ENCODE measurements at places on chromosomes 6 and 20.

DNA sequence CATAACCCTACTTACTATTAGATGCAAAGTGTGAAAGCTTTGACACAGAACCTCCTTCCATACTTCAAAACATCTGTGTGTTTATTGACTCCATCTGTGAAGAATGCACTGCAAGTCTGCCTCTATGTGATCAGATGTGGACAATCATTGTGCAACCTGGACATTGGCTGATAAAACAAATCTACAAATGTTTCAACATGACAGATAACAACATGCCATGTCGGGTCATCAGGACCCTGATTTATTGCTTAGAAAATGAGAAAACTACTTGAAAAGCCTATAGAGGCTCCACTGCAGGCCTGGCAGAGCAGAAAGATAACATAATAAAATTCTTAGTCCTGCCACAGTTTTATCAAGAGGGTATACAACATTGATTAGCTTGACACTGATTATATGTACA lies 1286.4 kb downstream of the GRIK2 start:
- DNase-seq, result no peak
- H3K4me1 ChIP-seq, result no peaks in the 10 kb centered on the region
- no peak overlapping the region for H3K4me3 ChIP-seq
- H3K27ac ChIP-seq, result no peak overlapping the region
- no peaks in the 10 kb centered on the region for H3K36me3 ChIP-seq

DNA sequence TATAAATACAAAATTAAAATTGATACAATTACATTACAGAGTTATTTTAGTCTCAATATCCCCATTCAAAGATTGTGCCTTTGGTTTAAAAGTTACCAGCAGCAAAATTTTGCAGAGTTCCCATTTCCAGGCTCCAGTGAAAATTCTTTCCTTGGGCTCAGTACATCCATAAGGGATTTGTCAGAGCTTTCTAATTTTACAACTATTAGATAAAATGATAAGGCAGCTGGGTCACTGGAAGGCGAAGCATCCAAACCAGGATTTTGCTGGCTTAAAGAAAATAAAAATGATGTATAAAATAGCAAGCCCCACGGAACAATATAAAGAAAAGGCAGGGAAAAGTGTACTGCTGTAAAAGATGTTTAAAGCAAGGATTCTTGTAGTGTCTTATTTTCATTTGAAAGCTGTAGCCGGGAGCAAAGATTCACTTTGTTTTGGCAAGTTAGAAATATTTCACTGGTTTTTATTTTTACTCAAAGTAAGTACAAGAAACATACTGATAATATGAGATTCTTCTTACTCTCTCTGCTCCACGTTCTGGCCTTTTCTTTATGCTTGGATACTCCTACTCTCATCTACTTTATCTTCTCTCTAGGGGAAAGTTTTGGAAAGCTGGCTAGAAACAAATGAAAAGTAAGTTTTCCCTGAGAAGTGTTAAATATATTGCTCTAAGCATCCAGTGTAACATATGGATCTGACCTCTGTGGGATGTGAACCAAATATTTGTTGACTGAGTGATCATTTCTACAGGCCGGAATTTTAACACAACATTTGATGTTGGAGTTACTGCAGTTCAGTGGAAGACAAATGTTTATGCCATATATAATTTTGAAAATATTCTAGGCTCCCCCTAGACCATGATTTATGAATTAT lies 488.4 kb downstream of the PHF3 start:
- DNase-seq, result no peak
- H3K27me3 ChIP-seq, result no peaks in the 10 kb centered on the region
- H3K4me1 ChIP-seq, result no peaks in the 10 kb centered on the region
- no peak overlapping the region for H3K27ac ChIP-seq
- H3K36me3 ChIP-seq, result no peaks in the 10 kb centered on the region

- no peak overlapping the region for H3K27ac ChIP-seq
- no peak overlapping the region for H3K4me3 ChIP-seq
- H3K4me1 ChIP-seq, result peaks cover 9% of the 10 kb centered on the region
- no peaks in the 10 kb centered on the region for H3K36me3 ChIP-seq
- H3K27me3 ChIP-seq, result no peaks in the 10 kb centered on the region
- DNase-seq, result no peak
Measured at GRCh38 chr6:25343984-25344383, 64.8 kb downstream of the CARMIL1 start.

DNA sequence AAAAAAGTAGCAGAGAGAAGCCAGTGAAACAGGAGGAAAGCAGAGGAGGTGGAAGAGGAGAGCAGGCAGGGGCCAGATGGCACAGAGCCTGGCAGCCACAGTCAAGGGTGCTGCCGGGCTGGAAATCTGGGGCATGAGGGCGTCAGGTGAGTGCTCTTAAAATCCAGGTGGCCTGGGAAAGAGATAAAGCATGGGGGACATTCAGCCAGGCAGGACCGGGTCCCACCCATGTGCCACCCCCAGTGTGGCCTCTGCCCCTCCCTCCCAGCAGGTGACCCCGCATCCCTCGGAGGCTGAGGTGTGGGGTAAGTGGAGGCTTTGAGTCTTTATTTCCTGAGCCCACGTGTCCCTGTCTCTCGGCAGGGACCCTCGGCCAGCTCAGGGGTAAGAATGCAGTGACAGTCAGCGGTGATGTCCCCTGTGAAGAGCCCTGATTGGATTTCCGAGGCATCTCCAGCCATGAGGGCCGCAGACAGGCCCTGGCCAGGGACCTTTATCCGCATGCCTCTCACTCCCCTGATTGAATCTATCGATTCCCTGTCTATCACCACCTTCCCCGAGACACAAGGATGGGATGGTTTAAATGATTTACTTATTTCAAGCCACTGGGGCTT lies 33.8 kb upstream of the SULF2 start:
- H3K27ac ChIP-seq, result no peak overlapping the region
- no peak overlapping the region for H3K4me3 ChIP-seq
- no peak for DNase-seq
- peaks cover 8% of the 10 kb centered on the region for H3K27me3 ChIP-seq

GRCh38 chr6:49833386-49833785 lies 32.9 kb downstream of the CRISP1 start:
- no peak for DNase-seq
- no peak overlapping the region for H3K4me3 ChIP-seq

DNA sequence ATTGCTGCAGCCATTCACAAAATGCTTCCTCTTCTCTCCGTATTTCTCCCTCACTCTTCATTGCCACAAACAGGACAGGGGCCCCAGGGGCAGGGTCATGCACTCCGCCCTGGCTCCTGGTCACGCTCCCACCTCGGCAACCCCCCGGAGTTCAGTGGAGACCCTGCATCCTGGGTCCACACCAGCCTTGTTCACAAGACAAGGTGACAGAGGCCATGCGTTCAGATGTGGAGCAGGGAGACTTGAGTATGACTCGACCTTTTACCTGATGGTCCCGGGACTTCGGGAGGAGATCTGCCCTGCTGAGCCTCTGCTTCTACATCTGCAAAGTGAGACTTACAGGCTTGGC lies 49.4 kb downstream of the ANKRD60 start:
- peaks cover 26% of the 10 kb centered on the region for H3K27me3 ChIP-seq
- no peak for DNase-seq
- no peak overlapping the region for H3K27ac ChIP-seq
- no peaks in the 10 kb centered on the region for H3K36me3 ChIP-seq

- no peaks in the 10 kb centered on the region for H3K27me3 ChIP-seq
- H3K27ac ChIP-seq, result no peak overlapping the region
- H3K4me3 ChIP-seq, result no peak overlapping the region
- DNase-seq, result no peak
- H3K36me3 ChIP-seq, result peaks cover 8% of the 10 kb centered on the region
Measured at GRCh38 chr6:96886519-96886918, 11.2 kb downstream of the NDUFAF4 start.

GRCh38 chr6:751765-752164 lies 58.8 kb upstream of the EXOC2 start:
- DNase-seq, result no peak
- H3K4me1 ChIP-seq, result no peaks in the 10 kb centered on the region
- no peak overlapping the region for H3K27ac ChIP-seq

DNA sequence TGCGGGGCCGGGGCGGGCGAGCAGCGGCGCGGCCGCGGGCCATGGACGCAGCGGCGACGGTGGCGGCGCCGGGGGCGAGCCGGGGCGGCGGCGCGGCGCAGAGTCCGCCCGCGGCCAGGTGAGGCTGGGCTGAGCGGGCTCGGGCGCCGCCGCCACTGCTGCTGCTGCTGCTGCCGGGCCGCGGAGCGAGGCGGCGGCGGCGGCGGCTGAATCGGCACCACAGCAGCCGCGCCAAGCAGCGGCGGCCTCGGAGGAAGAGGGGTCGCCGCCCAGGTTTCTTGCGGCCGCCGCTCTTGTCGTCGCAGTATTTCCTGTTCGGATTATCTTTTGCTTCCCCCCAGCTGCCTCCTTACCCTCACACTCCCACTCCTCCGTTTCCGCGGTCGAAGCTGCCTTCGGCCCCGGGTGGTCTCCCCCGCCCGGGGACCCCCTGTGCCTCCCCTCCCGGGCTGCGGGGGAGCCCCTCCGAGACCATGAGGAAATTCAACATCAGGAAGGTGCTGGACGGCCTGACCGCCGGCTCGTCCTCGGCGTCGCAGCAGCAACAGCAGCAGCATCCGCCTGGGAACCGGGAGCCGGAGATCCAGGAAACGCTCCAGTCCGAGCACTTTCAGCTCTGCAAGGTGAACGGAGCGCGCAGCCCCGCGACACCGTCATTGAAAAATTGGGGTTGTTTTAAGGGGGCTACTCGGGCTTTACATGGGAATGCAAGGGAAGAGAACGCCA lies at the start of gene STXBP5:
TSS of gene STXBP5 (plus strand) at position 358 of the 726 bp plus-strand sequence. CDS start at position 474, 116 bp downstream.
- DNase-seq, result peak; percentile 44
- H3K27ac ChIP-seq, result peak within 1 kb of the TSS; percentile 98
- no peaks in the 10 kb centered on the region for H3K27me3 ChIP-seq
- H3K4me3 ChIP-seq, result peak within 1 kb of the TSS; percentile 95
- H3K4me1 ChIP-seq, result peaks cover 32% of the 10 kb centered on the region

GRCh38 chr6:159854959-159855358 lies 35.8 kb upstream of the MAS1 start:
- no peak overlapping the region for H3K27ac ChIP-seq
- H3K36me3 ChIP-seq, result no peaks in the 10 kb centered on the region
- no peaks in the 10 kb centered on the region for H3K27me3 ChIP-seq
- no peak overlapping the region for H3K4me3 ChIP-seq

DNA sequence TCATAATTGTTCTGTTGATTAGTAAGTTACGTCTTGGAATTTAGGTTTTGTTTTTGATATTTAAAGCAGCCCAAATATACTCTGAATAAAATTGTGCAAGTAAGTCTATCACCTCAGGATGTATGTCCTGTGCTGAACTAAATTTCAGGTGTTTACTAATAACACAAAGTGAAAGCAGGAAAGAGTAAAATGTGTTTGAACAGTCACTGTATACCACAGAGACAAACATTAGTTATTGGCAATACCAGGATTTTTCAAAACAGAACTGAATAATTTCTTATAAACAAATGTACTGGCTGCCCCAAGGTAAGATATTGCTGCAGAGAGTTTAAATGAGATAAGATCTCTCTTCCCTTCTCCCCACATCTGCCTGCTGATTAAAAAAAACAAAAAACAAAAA lies 404.7 kb upstream of the RUNX2 start:
- no peaks in the 10 kb centered on the region for H3K27me3 ChIP-seq
- DNase-seq, result no peak
- H3K36me3 ChIP-seq, result peaks cover 7% of the 10 kb centered on the region
- no peak overlapping the region for H3K4me3 ChIP-seq

DNA sequence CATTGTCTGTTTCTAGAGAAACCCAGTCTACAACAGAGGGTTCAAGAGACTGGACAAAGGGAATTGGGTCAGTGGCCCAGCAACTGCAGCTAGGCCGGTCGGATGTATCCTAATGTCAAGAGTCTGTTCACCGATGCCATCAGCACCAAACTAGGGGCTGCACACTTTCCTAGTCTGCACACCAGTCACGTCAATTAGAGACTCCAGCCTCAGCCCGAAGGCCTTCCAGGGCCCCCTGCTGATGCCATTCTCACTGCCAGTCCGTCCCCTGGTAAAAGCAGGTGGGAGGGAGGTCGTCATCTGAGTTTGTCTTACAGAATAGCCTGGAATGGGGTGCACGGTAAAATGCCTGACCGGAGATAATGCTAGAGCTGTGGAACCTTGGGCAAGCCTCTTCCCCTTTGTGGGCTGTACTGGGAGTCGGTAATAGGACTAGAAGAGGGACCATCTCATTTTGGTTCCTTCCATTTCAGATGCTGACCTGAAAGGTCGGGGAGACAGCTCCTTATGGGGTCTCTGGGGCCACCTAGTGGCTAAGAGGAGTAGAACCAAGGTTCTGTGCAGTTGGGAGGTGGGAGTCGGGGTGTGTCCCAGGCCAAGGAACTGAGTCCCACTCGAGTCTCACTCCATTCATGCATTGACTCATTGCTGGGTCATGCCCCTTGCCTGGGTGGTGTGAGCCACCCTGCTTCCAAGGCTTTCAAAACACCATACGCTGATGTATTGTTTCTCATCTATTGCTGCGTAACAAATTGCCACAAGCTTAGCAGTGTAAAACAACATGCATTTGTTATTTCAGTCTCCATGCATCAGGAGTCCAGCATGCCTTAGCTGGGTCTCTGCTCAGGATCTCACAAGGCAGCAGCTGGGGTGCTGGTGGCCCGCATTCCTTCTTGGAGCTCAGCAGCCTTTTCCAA lies 5.1 kb downstream of the SOX12 start:
- no peaks in the 10 kb centered on the region for H3K27me3 ChIP-seq
- H3K4me1 ChIP-seq, result peaks cover 17% of the 10 kb centered on the region
- no peak overlapping the region for H3K27ac ChIP-seq
- peaks cover 7% of the 10 kb centered on the region for H3K36me3 ChIP-seq
- DNase-seq, result peak; percentile 76
- H3K4me3 ChIP-seq, result no peak overlapping the region

- no peak overlapping the region for H3K27ac ChIP-seq
- H3K4me1 ChIP-seq, result no peaks in the 10 kb centered on the region
- H3K4me3 ChIP-seq, result no peak overlapping the region
- no peaks in the 10 kb centered on the region for H3K36me3 ChIP-seq
- no peak for DNase-seq
Measured at GRCh38 chr6:17165383-17165782, 63.5 kb downstream of the STMND1 start.

DNA sequence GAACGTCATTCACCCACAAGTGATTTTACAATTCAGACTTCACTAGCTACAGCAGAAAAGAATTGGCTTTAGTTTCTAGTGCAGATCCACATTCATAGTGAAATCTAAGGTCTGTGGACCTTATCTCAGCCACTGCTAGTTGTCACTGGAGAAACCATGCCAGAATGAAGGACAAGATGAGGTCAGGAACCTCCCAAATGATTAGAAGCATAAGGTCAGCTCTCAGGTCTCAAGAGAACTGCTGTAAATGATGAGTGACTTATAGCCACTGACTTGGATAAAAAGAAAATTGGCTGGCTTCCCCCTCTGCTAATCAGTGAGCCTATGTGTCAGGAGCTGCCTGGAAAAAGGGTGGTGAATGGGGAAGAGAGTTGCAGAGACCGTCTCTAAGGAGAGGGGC lies 265.3 kb upstream of the BMP2 start:
- H3K27me3 ChIP-seq, result no peaks in the 10 kb centered on the region
- no peak overlapping the region for H3K27ac ChIP-seq
- DNase-seq, result no peak
- no peaks in the 10 kb centered on the region for H3K4me1 ChIP-seq
- H3K4me3 ChIP-seq, result no peak overlapping the region
- no peaks in the 10 kb centered on the region for H3K36me3 ChIP-seq

GRCh38 chr6:93322651-93323050 lies 96.7 kb downstream of the EPHA7 start:
- no peaks in the 10 kb centered on the region for H3K27me3 ChIP-seq
- H3K36me3 ChIP-seq, result no peaks in the 10 kb centered on the region
- H3K4me3 ChIP-seq, result no peak overlapping the region
- no peaks in the 10 kb centered on the region for H3K4me1 ChIP-seq
- no peak overlapping the region for H3K27ac ChIP-seq

GRCh38 chr20:52975029-52975732 lies 3.0 kb downstream of the TSHZ2 start:
- H3K36me3 ChIP-seq, result no peaks in the 10 kb centered on the region
- no peak overlapping the region for H3K27ac ChIP-seq
- peaks cover 41% of the 10 kb centered on the region for H3K27me3 ChIP-seq
- no peak overlapping the region for H3K4me3 ChIP-seq
- H3K4me1 ChIP-seq, result peaks cover 23% of the 10 kb centered on the region
- DNase-seq, result no peak

All from activated CD8-positive, alpha-beta T cell treated with anti-CD3 and anti-CD28 coated beads for 36 hours (primary cell).